CD4-positive, alpha-beta memory T cell (primary cell): ENCODE measurements at places on chromosomes 3 and 15. TPM values are rescaled to one million over a fixed set of nuclear protein-coding genes. Genes with fewer than 3 reads are reported as not detected.

The NRG4 gene
- not detected for total RNA-seq

The CEP97 gene
- total RNA-seq, result 16.8 TPM

- no peak for DNase-seq
- no peaks in the 10 kb centered on the region for H3K4me1 ChIP-seq
- no peaks in the 10 kb centered on the region for H3K27me3 ChIP-seq
- no peaks in the 10 kb centered on the region for H3K36me3 ChIP-seq
- no peak overlapping the region for H3K4me3 ChIP-seq
Observed at GRCh38 chr3:12273045-12273695, 15.7 kb upstream of the PPARG start.

GRCh38 chr3:147672035-147672434 is 262.9 kb downstream of the ZIC1 start:
- H3K36me3 ChIP-seq, result no peaks in the 10 kb centered on the region
- H3K4me1 ChIP-seq, result no peaks in the 10 kb centered on the region
- H3K4me3 ChIP-seq, result no peak overlapping the region
- no peak for DNase-seq
- no peaks in the 10 kb centered on the region for H3K27me3 ChIP-seq
